ENCODE measurements at places on chromosomes 13 and 19.

DNA sequence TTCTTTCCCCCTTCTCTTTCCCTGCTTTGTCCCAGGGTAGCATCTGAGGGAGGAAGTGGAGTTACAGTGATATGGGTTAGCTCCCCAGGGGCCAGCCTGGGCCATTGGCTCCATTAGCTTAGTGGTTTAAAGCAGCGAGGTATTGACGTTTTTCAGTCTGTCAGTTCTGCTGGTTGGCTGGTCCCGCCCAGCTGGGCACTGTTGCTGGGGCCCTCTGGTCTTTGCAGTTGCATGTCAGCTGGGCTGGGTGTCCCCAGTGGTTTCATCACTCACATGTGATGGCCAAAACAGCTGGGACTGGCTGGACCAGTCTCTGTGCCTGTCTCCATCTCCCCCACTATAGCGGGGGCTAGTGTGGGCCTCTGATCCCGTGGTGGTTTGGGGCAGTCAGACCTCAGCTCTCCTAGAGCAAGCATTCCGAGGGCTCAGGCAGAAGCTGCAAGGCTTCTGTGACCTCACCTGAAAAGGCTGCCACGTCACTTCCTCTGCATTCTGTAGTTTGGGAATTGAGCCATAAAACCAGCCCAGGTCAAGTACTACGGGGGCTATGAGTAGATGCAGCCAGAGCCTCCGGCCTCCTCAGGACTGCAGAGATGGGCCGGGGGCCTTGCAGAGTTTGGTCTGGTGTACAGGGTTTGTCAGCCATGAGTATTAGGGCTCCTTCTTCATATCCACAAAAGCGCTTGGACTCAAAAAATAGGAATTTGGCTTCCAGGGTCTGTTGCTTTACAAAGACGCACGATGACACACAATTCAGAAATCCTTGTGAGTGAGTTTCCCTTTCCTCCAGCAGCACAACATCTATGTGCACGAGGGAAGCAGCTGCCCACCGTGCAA is 30.0 kb downstream of the TSSK6 start:
- no peak for DNase-seq

DNA sequence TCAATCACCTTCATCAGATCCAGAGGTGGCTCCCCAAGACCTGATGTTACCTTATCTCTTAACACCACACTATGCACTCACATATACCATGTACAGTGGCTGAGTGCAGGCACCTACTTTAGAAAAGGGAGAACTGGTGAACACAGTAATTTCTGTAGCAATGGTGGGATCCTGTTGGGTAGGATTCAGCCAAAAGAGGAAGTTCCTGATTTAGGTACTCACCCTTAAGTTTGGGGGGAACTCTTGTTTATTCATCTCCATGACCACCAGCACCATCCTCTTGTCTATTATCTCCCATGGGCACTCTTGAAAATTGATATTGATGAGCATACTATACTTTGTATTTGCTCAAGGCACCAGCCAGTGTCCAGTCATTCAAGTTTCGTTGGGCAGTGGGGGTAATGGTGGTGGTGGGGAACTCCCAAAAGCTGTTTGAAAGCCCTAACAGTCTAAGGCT is 324.4 kb downstream of the LMO7 start:
- DNase-seq: no peak

GRCh38 chr13:113672002-113672651 is 5.1 kb downstream of the GRK1 start:
- DNase-seq: no peak

DNA sequence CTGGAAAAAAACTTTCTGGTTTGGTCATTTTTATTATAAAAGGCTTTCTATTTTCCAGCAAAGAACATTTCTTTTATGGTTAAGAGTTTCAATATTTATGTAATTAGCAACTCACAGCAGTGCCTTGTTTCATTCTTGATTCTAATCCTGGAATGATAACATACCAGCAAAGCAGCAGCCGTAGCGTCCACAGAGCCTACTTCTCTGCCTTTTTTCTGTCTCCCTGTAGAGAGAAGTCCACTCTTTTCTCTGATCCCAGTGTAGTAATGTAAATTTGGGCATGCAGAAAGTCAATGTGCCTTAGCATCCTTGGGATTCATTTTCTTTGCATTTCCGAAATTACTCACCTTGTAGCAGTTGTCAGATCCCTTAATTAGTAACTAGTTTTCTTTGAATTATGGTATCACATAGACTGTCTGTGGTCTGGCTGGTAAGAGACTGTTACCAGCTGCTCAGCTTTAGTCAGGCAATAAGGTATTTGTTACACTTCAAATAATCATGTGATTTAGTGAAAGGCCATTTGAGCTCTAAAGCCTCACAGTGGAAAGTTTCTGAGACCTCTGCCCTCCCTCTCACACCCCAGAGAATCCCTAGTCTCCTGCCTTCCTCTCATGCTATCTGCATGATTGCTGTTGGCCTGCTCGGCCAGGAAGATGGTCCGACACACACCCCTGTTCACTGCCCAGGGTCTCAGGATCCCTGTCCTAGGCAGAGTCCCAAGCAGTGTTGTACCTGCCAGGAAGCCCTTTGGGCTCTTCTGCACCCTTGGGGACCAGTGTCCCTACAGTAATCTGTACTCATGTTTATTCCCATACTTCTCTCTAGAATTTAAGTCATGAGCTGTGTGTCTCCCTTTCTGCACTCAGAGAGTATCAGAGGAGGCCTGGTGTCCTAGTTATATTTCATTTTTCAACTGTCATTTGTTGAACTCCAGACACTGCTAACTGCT is 86.3 kb downstream of the LRCH1 start:
- no peak for DNase-seq

- no peak for DNase-seq
These were observed 7.0 kb upstream of the ZNF69 start for GRCh38 chr19:11880598-11880997.

GRCh38 chr19:10454267-10454666 is 33.9 kb downstream of the PDE4A start:
- no peak for DNase-seq

GRCh38 chr19:6835501-6835900 is 51.9 kb upstream of the ADGRE1 start:
- no peak for DNase-seq

- no peak for DNase-seq
These were observed 72.9 kb downstream of the RYR1 start for GRCh38 chr19:38506375-38506722.

DNA sequence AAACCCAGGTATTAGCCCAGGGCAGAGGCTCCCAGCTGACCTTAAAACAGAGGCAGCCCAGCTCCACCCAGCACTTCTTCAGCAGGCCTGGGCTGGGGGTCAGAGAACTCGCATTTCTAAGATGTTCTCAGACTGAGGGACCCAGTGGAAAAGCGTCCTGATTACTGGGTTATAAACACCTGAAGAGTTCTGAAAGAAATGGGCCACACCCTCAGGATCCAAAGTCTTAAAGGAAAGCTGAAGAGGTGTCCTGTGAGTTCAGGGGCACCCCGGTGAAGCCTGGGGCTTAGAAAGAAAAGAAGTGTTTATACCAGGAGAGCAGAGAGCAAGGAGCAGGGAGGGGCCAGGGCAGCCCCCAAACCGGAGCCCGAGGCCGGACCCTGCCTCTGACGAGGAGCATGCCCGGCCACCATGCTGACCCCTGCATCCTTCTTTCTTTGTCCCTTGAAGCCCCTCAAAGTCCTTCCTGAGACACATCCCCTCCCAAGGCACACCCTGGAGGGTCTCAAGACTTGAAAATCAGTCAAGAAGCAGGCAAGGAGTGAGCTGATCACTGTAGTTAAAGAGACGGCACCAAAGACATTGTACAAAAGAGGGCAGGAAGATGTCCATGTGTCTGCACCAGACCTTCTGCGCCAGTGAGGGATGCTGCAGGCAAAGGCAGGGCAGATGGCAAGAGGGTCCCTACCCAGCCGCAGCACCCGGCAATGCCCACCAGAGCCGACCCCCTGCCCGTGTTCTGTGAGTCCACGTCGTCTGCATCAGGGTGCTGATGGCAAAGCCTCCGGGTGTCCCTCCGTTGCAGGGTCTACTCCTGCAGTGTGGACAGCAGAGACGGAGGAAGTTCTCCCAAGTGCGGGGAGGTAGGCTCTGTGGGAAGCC is 10.6 kb upstream of the RAB20 start:
- no peak for DNase-seq

DNA sequence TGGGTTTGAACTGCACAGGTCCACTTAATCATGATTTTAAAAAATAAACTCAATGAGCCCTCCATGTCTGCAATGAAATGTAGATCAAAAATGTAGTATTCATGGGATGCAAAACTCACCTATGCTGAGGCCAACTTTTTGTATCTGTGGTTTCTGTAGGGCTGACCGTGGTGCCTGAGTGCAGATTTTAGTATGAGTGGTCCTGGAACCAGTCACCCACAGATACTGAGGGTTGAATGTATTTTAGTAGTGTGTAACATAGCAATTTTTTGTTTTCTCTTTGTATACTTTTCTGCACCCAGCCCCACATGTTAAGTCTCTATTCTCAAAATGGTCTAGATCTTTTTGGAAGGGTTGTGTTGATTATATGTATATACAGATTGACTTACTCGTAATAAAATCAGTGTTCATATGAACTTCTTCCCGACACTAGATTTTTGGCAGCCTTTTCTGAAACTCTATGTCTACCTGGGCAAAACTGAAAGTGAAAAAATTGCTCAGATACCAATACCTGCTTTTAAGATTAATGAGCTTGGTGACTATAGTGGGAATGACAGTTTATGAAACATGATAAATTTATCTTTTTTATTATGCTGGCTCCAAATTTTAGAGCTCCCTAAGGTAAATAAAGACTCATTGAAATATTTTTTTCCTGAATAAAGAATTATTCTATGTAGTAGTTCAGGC is 51.6 kb downstream of the DNAJC15 start:
- no peak for DNase-seq

GRCh38 chr13:103192511-103193135 is 126.4 kb upstream of the SLC10A2 start:
- DNase-seq: no peak

DNA sequence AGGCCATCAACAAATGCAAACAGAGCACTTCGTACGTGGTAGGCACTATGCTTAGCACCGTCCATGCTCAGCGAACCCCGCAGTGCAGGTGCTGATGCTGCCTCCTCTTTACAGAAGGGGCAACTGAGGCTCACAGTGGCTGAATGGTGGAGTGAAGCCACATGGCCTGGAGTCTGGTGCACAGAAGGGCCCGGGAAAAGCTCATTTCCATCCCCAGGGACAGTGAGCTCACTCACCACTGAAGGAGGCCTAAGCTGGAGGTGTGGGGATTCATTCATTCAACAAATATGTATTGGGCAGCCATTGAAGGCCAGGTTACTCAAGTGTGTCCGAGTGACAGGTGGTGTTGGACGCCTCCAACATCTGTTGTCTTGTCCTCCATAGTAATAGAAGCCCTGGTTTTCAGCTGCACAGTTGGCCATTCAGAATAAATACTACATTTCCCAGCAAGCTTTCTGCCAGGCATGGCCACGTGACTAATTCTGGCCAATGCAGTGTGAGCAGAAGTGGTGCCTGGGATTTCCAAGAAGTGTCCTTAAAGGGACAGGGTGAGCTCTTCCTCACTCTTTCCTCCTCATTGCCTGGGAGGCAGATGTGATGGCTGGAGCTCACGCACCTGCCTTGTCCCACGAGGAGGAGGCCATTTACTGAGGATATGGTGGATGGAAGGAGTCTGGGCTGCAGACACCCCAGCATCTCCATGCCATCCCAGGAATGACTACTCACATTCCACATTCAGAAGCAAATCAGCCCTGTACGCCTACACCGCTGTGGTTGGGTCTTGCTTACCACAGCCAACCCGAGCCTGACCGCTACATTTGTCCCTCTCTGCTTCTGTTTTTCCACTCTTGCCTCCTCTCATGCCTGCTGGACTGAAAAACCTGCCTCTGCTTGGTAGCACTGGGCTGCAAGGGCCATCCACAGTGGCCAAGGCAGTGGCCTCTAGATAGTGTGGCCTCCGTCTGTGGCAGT is 2.3 kb upstream of the ZNRF4 start:
- no peak for DNase-seq

- DNase-seq: no peak
These were observed 541.0 kb downstream of the PCDH9 start for GRCh38 chr13:66689037-66689619.

DNA sequence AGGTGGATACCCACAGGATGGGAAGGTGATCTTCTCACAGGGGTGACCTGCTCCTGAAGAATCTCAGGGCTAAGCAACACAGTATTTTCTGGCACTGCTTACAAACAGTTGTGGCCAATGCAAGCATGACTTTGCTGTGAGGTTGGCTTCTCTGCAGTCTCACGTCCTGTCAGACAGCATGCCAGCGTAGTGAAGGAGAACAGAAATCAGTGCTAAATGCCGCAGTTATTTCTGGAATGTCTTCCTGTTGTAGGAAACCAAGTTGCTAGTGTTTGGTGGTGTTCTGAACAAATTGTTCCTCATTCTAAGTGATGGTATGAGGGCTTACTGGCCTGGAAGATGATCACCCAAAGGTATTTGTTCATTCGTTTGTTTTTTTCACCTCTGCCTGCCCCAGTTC is 320.1 kb downstream of the MTUS2 start:
- no peak for DNase-seq

GRCh38 chr13:101152184-101152583 is 264.1 kb downstream of the NALCN start:
- peak; percentile 78 for DNase-seq

GRCh38 chr19:38234615-38235014 is 10.6 kb upstream of the DPF1 start:
- DNase-seq: no peak

GRCh38 chr13:71274923-71275608 is 591.9 kb downstream of the DACH1 start:
- no peak for DNase-seq

DNA sequence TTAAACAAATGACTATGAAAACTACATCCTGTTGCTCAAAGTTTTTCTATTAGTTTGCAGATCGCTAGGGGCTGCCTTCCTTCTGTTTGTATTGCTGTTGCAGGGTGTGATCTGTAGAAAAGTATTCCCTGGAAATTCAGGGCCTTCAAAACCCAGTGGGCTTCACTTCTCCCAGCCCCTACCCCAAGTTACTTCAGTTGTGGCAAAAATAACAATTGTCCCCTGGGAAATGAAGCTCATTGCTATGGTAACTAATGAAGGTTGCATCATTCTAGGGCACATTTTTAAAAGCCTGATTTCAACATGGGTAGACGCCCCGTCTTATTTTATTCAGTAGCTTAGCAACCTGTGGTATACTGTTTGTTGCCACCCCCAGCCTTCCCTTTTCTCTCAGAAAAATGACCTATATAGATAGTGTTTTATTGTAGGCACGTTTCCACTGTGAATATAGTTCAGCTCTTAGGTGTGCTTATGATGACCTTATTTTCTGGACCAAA is 60.9 kb downstream of the WDFY2 start:
- DNase-seq: no peak

GRCh38 chr13:29529754-29530153 is 65.7 kb downstream of the SLC7A1 start:
- DNase-seq: no peak

DNA sequence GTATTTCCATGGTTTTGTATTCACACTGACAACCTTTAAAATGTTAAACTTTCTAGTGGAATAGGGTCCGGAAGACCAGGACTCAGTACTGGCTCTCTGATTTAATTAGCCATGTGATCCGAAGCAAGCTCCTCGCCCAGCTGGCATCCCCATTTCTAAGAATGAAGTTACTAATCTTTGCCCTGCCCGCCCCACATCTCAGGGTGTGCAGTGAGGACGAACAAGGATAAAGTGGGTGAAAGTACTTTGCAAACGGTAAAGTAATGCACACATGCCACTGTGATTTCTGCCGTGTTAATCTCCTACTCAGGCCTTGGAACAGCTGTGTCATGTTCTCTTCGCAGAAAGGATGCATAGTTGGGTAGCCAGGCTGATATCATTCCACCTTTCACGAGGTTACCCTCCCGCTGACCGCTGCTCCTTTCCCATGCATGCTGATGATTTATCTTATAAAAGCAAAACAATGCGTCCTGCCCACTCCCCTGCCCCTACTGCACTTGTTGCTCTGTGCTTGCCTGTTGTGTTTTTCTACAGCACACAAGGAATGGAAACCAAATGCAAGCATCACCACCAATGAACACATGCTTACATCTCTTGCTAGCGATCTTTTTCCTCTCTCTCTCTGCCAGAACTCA is 539.0 kb downstream of the EFNB2 start:
- no peak for DNase-seq
